ENCODE measurements at places on chromosomes 11 and 22.
A peak's percentile ranks its signal among the peaks of the same experiment; 100 is the strongest.

GRCh38 chr11:94705891-94706615, 62.1 kb upstream of the AMOTL1 start:
- DNase-seq = no peak

DNA sequence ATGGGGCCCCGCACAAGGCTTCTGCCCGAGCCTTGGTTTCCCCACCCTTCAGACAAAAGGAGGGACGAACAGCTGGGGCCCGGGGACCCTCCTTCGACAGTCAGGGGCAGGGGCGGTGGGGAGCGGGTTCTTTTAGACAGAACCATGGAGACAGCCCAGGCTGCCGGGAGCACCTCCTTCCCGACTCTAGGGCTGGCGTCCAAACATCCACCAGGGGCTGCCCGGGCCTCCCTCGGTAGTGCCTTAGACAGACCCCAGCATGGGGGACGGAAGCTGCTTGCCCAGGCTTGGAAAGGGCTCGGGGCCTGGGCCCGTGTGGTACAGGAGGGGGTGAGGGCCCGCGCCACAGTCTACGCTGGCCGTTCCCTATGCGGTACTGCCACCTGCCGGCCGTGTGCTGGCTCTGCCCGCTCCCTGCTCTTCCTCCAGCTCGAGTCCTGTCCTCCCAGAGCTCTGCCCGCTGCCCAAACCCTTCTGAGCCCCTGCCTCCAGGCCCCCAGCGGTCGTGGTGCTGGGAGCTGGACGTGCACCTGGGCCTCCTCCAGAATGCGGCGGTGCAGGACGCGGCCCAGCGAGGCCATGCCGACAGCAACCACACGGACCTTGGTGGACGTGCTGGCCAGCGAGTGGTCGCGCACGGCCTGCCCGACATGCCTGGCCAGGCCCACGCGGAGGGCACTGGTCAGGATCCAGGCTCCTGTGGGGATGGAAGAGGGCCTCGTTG, 20.1 kb downstream of the TSSC4 start:
- DNase-seq = peak; percentile 87

- DNase-seq = no peak
Measured at GRCh38 chr11:23480736-23481135, 620.5 kb upstream of the CCDC179 start.

DNA sequence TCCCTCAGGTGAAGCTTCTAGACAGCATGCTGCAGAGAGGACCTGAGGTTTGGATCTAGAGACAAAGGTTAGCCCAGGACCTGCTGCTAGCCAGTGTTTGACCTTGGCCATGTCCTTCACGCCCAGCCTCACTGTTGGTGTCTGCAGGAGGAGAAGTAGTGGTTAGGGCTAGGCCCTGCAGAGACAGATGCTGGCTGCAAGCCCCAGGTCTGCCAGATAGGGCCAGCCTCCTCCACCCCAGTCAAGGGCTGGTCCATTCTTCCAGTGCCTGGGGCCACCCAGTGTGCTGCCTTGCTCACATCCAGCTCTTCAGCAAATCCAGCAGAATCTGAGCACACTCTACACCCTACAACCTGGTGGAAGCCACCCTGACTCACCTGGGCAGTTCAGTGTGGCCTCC, 21.5 kb upstream of the MIEF1 start:
- no peak for DNase-seq

DNA sequence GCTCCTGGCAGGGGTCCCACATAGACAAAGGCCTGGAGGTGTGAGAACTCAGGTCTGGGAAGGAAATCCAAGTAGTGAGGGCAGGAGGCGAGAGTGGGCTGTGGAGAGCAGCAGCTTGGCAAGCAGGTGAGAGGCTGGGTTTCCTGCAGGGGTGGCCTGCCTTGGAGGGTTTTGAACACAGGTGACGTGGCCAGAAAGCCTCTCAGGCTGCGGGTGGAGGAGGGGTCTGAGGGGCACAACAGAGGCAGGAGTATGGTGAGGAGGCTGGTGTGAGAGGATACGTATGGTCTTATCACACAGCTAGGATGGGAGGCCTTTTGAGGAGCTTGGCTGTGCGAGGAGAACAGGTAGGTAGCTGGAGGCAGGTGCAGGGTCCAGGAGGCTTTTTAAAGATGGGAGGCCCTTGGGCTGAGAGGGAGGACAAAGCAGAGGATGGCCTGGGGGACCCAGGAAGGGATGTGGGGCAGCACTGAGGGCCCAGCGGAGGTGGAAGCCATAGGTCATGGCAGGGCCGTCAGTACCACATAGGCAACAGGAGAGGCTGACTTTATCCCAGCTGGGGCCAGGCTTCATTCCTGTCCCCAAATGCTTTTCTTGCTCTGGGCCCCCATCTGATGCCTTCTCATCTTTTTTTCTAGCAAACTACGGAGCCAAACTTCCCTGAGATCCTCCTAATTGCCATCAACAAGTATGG, 84.4 kb downstream of the MYO7A start:
- peak; percentile 25 for DNase-seq

GRCh38 chr11:87083029-87083428, 45.3 kb downstream of the TMEM135 start:
- DNase-seq = peak; percentile 51
